ENCODE measurements at places on chromosomes 6 and 20. TPM values are rescaled to one million over a fixed set of nuclear protein-coding genes. Genes with fewer than 3 reads are reported as not detected.

Gene CCN6
- total RNA-seq, result not detected

Gene OTOR
- not detected for total RNA-seq

Gene KHDC1L
- not detected for total RNA-seq

Gene PGC
- total RNA-seq, result 0.58 TPM

Gene TRERF1
- 34.3 TPM for total RNA-seq

All from T-cell (primary cell).